ENCODE measurements at places on chromosomes 12 and 14. TPM values are rescaled to one million over a fixed set of nuclear protein-coding genes. Genes with fewer than 3 reads are reported as not detected.
A peak's percentile ranks its signal among the peaks of the same experiment; 100 is the strongest.

DNA sequence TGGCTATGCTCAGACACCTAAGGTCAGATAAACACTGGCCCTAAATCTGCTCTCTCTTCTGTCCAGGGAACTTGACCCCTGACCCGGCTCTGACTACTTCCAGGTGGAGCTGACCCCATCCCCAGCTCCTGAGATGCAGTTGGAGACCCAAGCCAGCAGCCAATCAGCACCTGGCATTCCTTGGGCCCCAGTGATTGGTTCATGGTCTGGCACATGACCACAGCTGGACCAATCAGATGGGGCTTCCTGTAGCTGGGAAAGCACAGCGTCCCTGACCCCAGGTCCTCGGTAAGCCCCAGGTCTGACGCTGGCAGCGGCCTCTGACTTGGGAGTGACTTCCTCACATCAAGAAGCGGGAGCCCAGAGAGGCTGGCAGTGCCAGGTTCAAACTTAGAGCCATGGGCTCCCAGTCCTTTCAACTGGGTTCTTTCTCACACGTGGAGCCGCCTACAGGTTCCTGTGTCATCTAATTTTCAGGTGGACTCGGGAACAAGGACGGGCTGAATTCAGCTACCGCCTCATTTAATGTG, 915.4 kb upstream of the TMEM132C start:
- H3K36me3 ChIP-seq: no peaks in the 10 kb centered on the region
- H3K27me3 ChIP-seq: no peaks in the 10 kb centered on the region
- no peak for DNase-seq
- H3K4me1 ChIP-seq: no peaks in the 10 kb centered on the region
- H3K27ac ChIP-seq: no peak overlapping the region

GRCh38 chr14:100034961-100035500, 30.2 kb upstream of the EVL start:
- H3K4me1 ChIP-seq: peaks cover 24% of the 10 kb centered on the region
- no peaks in the 10 kb centered on the region for H3K36me3 ChIP-seq
- H3K27me3 ChIP-seq: no peaks in the 10 kb centered on the region

DNA sequence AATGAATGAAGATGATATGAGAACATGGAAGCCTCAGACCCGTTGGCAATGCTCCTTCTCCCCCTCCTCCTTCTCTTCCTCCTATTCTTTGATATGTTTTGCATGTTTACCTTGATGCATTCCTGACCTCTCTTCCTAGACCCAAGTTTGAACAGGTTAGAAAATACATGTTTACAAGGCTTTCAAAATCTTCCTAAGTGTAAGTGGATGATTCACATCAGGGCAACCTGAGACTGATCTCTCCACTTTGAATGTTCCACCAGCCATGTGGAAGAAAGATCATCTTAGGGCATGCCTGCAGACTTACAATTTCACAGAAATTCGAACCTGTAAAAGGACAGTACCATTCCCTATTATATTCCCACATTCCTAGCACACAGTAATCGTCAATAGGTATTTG, 18.0 kb upstream of the LDHB start:
- peaks cover 3% of the 10 kb centered on the region for H3K27me3 ChIP-seq
- no peak overlapping the region for H3K27ac ChIP-seq
- DNase-seq: no peak
- H3K36me3 ChIP-seq: no peaks in the 10 kb centered on the region
- H3K4me1 ChIP-seq: peaks cover 5% of the 10 kb centered on the region

GRCh38 chr12:48002773-48003218, 1.5 kb downstream of the COL2A1 start:
- no peaks in the 10 kb centered on the region for H3K36me3 ChIP-seq
- peaks cover 82% of the 10 kb centered on the region for H3K27me3 ChIP-seq
- DNase-seq: peak; percentile 48
- no peak overlapping the region for H3K4me3 ChIP-seq

DNA sequence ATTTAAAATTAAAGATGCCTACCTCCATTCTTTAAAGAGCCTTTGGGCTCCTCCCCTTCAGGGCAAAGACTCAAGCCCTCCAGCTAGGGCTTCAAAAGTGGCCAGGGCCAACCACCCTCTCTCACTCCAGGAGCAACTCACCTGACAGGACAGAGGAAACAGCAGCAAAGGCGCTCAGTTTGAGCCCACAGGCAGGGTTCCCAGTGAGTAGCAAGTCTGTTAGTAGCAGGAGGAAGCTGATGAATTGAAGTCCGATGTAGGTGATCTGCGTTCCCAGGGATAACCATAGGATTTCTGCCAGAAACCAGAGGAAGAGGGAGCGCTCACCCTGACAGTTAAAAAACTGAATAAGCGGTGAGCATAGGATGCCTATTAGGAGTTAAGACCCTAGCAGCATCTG, 15.7 kb downstream of the GSG1 start:
- H3K27ac ChIP-seq: no peak overlapping the region
- H3K4me3 ChIP-seq: no peak overlapping the region
- H3K36me3 ChIP-seq: no peaks in the 10 kb centered on the region
- no peak for DNase-seq

DNA sequence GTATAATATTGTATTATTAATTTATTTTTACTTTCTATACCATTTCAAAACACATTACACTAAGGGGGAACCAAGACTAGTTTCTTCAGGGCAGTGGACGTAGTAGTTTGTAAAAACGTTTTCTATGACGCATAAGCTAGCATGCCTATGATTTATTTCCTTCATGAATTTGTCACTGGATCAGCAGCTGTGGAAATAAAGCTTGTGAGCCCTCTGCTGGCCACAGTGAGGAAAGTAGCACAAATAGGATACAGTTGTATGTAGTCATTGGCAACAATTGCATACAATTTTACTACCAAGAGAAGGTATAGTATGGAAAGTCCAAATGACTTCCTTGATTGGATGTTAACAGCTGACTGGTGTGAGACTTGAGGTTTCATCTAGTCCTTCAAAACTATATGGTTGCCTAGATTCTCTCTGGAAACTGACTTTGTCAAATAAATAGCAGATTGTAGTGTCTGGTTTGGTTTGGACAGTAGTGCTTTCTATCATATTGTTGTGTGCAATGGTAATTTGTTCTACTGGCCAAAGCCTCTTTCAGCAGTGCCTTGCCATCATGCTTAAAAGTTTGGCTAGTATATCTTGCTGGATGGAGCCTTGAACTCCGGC, 24.3 kb upstream of the PLEKHD1 start:
- peaks cover 47% of the 10 kb centered on the region for H3K36me3 ChIP-seq
- H3K4me1 ChIP-seq: no peaks in the 10 kb centered on the region
- H3K27me3 ChIP-seq: no peaks in the 10 kb centered on the region
- H3K27ac ChIP-seq: no peak overlapping the region

- no peak overlapping the region for H3K27ac ChIP-seq
- no peaks in the 10 kb centered on the region for H3K4me1 ChIP-seq
- DNase-seq: no peak
- peaks cover 9% of the 10 kb centered on the region for H3K27me3 ChIP-seq
- H3K36me3 ChIP-seq: no peaks in the 10 kb centered on the region
- no peak overlapping the region for H3K4me3 ChIP-seq
Observed at GRCh38 chr12:126742241-126742641, 1524.7 kb upstream of the TMEM132C start.

The INHBC gene
- total RNA-seq: not detected

The ACSM4 gene
- not detected for total RNA-seq

The CGRRF1 gene
- total RNA-seq: 17.2 TPM

All from heart right ventricle (tissue), 16 donors.